ENCODE measurements at places on chromosomes 5 and 9.

GRCh38 chr5:33011801-33012200, 300.7 kb downstream of the NPR3 start:
- no peak for DNase-seq

- no peak for DNase-seq
These were observed 132.8 kb downstream of the MACROH2A1 start for GRCh38 chr5:135266303-135266635.

DNA sequence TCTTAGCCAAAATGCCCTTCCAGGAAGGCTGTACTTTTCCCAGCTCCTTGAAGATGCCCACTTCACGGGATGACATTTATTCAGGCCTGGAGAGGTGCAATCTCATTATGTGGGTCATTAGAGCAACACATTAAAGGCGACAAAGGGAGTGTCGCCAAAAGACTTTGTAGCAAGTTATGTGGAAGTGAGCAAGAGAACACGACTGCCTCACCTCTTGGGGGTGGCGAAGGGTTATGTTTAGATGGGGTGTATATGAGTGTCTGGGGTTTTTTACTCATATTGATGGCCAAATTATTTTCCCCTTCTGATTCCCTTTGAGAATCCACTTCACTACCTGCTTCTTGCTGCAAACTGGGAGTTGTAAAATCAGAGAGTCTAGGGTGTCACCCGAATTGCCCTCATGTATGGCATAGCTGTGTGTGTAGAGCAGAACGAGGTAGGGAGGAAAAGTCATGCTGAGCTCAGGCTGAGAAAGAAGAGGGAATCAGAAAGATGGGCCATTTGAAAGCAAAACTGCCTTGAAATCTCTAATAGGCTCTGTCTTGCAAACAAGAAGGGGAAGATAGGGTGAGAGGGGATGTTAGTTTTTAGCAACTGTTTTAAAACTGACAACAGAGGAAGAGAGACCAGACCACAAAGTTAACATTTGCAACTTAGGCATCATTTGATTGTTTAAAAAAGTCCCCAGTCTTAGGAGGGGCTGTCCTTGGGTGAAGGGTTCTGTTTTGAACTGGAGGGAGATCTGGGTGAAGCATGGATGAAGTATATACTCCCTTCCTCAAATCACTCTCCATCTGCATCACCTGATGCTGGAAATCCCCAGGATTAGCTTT, 97.1 kb upstream of the IL12B start:
- no peak for DNase-seq

GRCh38 chr5:60504342-60504741, 195.6 kb downstream of the DEPDC1B start:
- no peak for DNase-seq

DNA sequence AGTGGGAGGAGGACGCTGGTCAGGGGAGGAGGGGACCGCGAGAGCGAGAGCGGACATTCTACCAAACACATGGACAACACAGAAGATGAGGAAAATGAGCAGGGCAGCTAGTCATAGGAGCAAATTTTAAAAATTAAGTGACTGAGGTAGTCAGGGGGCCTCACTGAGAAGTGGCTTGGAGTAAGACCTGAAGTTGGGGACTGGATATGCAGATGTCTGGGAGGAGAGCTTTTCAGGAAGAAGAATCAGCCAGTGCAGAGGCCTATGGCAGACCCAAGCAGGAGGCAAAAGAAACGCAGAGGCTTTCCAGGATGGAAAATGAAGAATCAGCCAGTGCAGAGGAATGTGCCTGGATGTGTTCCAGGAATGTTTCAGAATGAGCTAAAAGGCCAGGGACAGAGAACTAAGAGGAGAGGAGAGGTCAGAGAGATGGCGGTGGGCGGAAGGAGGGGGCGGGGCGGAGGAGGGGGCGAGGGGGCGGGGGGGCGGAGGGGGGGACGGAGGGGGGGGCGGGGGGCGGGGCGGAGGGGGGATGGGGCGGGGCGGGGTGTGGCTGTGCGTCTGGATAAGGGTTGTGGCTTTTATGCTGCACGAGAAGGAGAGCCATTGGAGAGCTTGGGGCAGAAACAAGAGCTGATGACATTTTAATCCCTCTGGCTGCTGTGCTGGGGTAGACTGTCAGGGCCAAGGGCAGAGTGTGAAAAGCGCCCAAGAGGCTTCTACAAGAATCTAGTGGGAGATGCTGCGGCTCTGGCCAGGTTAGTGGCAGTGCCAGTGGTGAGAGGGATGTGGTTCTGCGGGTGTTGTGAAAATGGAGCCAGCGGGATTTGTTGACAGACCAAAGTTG, 129.6 kb downstream of the KCNIP1 start:
- no peak for DNase-seq

DNA sequence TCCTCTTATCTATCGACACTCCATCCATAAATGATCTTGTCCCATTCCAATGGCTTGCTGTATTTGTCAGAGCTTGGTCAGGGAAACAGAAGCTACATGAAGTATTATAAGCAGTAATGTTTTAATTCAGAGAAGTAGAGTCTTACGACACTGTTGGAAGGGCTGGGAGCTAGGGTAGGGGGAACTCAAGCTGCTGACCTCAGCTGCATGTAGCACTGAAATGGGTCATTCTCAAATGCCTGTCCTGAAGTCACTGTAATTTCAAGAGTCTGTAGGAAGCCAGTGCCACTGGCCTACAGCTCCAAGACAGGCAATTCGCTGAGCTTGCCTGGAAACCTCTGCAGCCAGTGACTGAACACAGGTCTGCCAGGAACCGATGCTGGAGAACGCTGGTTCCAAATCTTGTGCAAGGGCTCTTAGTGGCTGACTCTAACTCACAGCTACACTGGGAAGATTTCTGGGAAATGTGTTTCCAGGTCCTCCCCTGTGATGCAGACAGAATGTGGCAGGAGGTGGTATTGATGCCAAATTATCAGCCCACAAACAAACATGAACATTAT, 532.4 kb downstream of the CCDC171 start:
- DNase-seq, result no peak

DNA sequence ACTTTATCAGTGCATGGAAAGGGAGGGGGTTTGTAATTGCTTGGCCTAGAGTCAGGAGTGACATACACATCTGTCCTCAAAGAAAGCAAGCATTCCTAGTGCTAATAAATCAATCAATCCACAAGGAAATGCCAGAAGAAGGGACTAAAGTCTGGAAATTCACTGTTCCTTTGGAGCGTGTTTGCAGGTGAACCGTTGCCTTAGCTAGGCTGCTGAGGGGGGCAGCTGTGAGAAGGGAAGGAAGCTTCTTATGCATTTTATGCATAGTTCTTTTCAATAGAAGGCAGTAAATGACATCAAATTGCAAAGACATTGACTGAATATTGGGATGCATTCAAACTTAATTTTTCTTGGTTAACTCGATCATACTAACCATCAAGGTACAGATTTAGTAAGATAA, 1092.5 kb upstream of the SEMA6A start:
- DNase-seq, result no peak

DNA sequence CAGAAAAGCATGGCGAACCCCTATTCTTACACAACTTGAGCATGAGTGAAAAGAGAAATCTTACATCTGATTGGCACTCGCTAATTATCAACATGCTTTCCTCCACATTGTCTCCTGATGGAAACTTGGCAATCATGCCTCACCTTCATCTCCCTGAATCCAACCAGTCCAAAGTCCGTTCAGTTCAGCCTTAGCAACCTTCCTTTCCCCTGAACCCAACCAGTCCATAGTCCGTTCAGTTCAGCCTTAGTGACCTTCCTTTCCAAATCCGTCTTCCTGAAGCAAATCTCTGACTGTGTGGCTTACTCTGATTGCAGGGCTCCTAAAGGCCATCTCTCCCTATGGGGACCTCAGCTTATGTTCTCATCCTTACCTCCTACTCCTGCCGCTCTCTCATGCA, 538.3 kb upstream of the CLINT1 start:
- no peak for DNase-seq

- DNase-seq, result no peak
These were observed 11.5 kb upstream of the FAM120AOS start for GRCh38 chr9:93464876-93465275.

DNA sequence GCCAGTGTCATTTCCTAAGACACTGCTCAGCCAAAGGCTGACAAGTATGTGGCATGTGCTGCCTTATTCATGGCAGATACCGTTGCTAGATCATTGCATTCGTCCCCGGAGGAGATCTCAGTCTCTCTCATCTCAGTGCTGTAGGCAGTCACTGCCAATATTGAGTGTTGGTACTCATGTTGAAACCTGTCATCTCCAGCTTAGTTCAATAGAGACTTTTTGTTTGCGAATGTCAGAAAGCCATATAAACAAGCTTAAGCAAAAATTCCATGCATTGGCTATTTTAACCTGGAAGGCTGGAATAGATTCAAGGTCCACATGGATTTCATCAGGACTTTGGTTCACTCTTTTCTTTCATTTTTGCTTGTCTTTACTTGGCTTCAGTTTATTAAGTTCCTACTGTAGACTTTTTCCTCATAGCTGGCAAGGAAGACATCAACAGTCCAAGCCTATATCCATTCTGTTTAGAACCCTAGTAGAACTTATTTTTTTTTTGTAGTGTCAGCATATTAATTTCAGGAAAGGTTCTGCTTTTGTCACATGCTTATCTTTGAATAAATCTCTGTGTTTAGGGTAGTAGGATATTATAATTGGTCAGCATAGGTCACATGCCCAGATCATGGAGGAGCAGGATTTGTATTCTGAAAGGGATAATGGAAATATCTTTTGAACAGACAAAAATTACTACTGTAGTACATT, 66.8 kb downstream of the FCHO2 start:
- no peak for DNase-seq

- no peak for DNase-seq
These were observed 153.9 kb upstream of the MEF2C start for GRCh38 chr5:89036704-89037489.

GRCh38 chr9:12232836-12233235, 460.3 kb upstream of the TYRP1 start:
- no peak for DNase-seq

GRCh38 chr9:123454361-123454760, 98.4 kb downstream of the CRB2 start:
- no peak for DNase-seq

DNA sequence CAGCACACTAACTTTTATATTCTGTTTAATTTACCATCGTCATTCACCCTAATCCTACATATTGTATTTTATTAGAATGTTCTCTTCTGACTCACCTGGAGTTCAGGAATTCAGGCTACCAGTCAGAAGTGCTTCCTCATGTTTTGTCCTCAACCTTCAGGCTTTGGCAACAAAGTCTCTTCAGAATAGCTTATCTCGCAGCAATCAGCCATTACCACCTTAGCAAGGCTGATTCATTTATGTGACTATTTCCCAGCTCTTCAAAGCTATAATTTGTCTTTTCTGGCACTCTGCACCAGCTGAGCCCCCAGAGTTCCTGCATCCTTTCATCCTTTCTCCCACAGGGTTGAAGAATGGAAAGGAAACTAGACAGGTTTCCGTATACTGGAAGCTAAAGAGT, 365.5 kb upstream of the CDH18 start:
- DNase-seq, result no peak

DNA sequence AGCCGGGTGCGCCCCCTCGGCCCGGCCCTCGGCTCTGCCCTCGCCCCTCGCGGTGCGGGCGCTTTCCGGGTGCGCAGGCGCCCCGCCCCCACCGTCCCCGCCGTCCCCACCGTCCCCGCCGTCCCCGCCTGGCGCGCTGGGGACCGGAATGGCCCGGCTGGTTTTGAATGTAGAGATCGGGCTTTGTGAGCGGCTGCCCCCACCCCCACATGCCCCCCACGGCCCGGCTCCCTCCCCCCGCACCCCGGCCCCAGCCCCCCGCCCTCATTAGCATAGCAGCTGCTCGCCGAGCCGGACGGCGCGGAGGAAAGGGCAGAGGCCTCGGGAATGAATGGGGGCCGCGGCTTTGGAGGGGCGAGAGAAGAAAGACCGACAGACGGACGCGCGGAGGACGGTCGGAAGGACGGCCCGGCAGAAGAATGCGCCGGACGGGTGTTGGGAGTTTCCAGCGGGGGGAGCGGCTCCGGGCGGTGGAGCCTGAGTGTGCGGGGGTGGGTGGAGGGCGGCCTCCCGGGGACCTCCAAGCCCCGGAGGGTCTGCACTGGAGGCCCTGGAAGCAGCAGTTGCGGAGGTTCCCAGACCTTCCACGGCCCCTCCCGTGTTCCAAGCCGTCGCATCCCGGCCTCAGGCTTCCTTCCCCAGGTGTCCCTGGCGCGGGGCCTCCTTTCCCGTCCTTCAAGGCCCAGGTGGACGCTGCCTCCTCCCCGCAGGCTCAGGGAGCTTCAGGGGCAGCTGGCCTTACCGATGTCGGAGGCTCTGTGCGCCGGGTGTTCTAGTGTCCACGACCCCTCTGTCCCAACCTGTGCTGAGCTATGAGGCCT, 6.0 kb downstream of the NRARP start:
- no peak for DNase-seq

DNA sequence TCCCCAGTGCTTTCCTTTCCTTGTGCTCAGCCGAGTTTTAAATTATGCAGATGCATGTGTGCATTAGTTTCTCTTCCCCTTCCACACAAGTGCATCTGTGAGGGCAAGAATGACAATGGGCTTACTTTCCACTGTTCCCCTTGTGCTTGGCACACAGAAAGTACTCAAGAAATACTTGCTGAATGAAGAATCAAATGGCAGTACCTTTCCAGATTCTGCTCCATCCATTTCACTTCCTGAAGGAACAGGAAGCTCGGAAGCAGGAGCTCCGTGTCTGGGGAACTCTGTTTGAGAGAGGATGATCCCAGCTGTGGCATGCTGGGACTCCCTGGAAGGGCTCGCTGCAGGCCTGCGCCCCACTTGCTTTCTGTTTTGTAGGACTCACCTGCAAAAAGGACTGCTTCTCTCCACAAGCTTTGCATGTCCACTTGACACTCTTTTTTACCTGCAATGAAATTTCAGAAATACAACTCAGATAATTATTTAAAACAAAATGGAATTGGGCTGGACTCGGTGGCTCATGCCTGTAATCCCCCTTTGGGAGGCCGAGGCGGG, 5.5 kb downstream of the MRNIP start:
- DNase-seq, result no peak

- DNase-seq, result no peak
These were observed 30.0 kb downstream of the KDM4C start for GRCh38 chr9:6787793-6788161.

- DNase-seq, result no peak
These were observed 52.8 kb upstream of the SV2C start for GRCh38 chr5:76030343-76030742.

GRCh38 chr9:73199886-73200285, 48.2 kb downstream of the ANXA1 start:
- no peak for DNase-seq

DNA sequence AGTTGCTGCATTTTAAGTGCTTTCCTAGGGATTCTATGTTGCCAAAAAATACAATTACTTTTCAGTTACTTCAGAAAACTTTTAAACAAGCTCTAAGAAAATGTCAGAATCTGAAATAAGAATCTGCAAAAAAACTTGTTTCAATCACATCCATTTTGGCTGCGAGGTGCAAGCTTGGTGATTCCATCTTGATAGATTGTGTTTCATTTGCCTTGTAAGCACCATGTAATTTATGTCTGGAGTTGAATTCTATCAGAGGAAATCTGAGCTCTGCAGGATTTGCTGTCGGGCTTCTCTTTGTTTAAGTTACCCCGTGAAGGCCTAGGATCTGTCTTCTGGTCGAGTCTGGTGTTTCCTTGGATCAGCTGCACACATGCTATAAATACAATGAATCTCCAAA, 40.4 kb upstream of the MAN2A1 start:
- DNase-seq, result no peak

Data from NCI-H1436 (cell line).